HFFc6 (cell line): ENCODE measurements at places on chromosomes 5 and 9.

DNA sequence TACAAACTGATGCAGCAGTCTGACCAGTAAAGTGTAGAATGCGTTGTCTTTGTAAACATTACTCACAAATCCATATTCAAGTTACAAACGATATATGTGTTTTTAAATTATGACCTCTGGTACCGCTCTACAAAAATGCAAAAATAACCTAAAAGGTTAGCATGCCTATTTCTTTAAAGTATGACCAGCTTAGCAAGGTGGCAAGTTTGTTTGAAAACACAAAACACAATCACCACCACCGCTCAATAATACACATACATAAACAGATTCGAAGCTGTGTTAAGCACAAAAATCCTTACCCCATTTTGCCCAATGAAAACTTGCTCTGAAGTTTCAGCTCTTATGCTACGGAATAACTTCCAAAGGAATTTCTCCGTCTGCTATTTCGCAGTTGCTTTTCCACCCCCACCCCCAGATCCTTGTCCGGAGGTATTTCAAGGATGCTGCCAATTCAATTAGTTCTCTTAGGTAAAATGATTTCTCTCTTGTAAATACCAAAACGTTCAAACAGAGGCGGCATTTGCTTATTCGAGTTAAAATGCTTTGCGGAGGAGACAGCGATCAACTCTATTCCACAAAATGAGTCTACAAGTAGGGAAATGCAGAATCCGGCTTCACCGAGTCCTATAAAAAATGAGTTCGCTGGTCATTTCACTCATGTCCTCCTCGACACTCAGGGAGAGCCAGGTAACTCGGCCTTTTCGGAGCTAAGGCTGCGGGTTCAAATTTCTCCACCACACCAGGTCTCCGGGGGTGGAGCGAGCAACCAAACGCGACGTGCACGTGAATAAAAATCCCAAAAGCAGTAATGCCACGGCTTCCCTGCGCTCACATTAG lies 1.2 kb downstream of the HOMER1 start:
- peak; percentile 9 for DNase-seq

DNA sequence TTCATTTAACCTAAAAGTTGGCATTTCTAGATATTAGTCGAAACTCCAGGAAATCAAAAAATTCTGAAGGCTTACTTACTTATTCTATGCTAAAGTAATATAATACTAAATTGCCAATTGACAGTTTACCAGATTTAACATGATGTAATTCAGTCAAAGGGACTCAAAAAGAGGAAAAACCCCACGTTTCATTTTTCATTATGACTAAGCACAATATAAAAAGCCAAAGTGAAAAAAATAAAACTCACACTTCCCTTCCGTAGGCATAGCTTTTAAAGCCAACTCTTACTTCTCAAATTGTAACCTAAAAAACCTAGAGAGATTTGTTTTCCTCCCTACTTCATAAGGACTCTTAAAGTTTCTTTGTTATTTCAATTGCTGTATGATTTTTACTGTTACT lies 146.6 kb downstream of the RAPGEF6 start:
- DNase-seq = no peak

DNA sequence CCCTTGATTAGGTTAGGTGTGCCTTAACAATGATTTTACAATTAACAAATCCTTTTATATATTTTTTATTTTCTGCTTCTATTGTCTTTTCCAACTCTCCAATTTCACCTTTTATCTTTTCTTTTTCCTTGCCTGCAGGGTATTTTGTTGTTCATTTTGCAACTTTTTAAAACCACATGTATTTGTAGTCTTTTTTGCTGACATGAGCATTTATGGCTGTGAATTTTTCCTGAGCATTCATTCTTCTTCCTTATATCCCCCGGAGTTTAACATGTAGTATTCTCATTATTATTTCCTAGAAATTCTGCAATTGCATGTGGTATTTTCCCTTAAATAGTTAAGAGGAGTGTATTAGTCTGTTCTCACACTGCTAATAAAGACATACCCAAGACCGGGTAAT lies 41.6 kb downstream of the FAM81B start:
- no peak for DNase-seq

DNA sequence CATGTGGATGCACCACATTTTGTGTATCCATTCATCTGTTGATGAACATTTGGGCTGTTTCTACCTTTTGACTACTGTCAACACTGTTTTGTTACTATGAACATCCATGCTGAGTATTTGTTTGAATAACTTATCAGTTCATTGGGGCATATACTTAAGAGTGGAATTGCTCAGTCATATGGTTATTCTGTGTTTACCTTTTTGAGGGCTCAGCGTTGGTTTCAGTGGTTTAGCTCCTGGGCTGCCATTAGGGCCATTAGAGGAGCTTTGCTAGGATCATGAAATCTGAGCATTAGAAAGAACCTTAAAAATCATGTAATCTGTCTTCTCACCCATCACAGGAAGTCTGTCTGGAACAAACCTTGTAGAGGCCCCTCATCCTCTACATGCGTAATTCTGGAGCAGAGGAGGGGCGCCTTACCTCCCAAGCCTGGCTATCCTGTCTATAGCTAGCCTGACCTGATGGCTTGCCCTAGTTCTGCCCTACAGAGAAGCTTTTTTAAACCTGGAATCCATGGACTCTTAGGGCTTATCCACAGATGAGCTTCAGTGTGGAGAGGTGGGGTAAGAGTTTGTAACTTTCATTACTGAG lies 92.9 kb downstream of the PDZD2 start:
- no peak for DNase-seq

DNA sequence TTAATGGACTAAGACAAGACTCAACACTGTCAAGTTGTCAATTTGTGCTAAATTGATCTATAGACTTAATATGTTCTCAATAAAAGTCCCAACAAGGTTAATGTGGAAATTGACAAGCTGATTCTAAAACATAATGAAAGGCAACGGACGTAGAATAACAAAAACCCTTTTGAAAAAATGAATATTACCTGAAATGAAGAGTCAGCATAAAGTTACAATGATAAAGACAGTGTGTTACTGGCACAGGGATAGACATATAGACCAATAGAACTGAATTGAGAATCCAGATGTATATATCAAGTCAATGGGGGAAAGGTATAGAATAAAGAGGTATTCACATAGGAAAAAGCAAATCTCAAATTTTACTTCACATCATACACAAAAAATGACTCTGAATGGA lies 37.7 kb upstream of the BARX1 start:
- no peak for DNase-seq

DNA sequence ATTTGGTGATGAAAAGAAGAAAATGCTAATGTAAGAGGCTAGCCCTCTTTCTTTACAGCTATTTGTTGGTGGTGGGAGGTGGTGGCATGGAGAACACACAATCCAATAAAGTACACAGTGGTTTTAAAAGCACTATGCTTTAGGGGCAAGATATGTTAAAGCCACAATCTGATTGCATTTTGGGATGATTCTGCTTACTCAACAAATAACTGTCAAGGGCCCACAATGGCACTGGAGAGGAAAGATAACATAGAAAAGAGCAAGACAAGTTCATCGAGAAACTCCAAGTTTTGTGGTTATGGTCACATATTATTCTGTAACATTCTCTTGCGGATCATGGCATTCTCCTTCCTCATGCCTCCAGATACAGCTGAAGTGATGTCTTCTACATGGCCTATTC lies 38.8 kb downstream of the OTP start:
- DNase-seq = no peak

GRCh38 chr5:179912386-179912785 lies 4.7 kb upstream of the TBC1D9B start:
- no peak for DNase-seq

GRCh38 chr5:118894709-118895108 lies 93.6 kb downstream of the DTWD2 start:
- DNase-seq = no peak

GRCh38 chr9:128593039-128593438 lies 40.7 kb downstream of the SPTAN1 start:
- no peak for DNase-seq

DNA sequence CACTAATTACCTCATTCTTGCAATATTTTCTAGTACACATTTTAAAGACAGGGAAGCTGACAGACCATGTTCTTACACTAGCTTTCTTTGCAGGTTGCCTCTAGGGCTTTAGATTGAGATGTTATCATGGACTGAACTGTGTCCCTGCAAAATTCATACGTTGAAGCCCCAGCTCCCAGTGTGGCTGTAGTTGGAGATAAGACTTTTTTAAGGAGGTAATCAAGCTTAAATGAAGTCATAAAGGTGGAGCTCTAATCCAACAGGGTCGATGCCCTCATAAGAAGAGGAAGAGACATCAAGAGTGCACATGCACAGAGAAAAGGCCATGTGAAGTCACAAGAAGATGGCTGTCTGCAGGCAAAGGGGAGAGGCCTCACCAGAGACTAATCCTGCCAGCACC lies 471.2 kb upstream of the ACTBL2 start:
- DNase-seq = no peak

GRCh38 chr9:101530076-101530711 lies 3.5 kb upstream of the RNF20 start:
- DNase-seq = peak; percentile 75

DNA sequence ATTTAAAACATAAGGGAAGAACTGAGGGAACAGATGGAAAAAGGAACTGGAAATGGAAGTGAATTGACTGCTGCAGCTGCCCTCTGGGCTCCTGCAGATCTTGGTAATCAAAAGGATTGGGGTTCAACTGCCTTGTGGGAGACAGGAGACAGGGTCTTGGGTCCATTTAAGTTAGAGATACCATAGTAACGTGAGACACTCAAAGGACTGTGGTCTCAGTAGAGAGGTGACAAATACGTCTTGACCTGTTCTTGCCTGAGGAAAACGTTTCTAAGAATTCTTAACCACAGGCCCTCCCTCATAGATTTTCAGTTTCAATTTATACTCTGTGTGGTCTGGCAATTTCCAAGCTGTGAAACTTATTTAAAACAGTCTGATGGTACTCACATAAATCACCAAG lies 100.8 kb upstream of the DHFR start:
- no peak for DNase-seq

- no peak for DNase-seq
These were observed 108.7 kb upstream of the ADRA1B start for GRCh38 chr5:159807586-159807985.

DNA sequence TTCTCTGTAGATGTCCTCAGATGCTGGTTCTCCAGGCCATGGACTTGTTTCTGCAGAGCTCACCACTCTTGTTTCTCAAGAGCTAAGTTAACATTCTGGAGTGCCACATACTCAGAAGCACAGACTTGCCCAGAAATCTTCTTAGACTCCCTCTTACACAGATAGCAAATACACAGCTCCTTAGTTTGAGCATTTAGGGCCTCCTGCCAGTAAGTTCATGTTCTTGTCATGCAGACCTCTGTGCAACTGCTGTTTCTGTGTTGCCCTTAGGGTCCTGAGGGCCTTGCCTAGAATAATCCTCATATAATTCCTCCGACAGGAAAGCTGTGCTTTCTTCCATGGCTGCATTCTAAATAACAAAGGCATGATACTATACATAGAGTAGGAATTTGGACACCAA lies 1.3 kb upstream of the PTPDC1 start:
- DNase-seq = no peak

- no peak for DNase-seq
These were observed 140.5 kb downstream of the NPR3 start for GRCh38 chr5:32851559-32852173.

DNA sequence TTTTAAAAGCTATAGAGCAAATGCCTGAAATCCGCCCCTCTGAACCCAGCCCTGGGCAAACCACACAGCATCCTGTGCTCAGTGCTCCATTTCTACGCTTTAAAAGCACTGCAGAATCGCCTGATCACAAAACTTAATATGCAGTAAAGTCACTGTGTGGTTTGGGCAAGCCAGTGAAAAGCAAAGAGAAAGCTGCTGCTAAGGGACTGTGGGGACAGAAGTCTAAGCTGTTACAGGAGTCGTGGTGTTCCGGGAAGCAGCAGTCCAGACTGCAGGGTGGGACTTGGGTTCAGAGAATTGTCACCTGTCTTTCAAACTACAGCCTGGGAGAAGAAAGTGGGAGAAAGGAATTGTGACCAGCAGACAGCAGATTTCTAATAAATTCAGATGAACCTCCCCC lies 8.2 kb downstream of the RAPGEF1 start:
- DNase-seq = no peak

GRCh38 chr5:138833080-138833479 lies 42.1 kb downstream of the LRRTM2 start:
- no peak for DNase-seq

DNA sequence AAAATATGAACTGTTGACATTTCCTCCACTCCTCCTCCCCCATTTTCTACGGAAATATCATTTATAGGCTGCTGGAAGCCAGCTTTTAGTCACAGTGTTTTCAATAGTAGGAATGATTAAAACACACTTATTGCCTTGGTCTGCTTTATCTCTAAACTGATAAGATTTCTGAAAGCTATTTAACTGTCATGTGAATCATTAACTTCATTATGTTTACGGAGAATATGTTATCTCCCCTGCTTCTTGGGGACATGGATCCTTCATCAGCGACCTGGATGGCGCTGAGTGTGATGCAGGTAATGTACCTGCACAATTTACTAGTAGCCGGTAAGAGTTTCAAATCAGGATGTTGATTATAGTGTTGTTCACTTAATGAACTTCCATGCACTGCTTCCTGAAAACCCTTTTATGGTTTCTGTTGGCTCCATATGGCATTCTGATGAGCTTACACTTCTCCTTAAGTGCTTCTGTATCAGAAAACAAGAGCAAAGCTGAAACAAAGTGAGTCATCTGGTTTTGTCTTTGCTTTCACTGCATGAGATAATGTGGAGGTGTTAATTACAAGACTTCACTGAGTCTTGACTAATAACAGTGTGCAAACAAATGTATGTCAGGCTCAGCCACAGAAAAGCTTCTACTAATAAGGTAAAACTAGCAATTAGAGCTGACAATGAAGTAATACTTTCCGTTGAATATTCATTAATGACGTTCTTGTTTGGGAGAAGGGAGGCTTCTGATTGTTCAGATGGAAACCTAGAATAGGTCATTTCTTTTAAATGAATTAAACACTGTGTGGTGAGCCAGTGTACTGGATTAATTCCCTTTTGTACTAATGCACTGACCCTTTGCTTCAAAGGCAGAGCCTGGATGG lies 162.4 kb upstream of the ZNF608 start:
- no peak for DNase-seq

- DNase-seq = no peak
These were observed 88.6 kb downstream of the SLC44A1 start for GRCh38 chr9:105333076-105333475.

GRCh38 chr9:90245661-90246060 lies 397.0 kb downstream of the DIRAS2 start:
- DNase-seq = no peak

DNA sequence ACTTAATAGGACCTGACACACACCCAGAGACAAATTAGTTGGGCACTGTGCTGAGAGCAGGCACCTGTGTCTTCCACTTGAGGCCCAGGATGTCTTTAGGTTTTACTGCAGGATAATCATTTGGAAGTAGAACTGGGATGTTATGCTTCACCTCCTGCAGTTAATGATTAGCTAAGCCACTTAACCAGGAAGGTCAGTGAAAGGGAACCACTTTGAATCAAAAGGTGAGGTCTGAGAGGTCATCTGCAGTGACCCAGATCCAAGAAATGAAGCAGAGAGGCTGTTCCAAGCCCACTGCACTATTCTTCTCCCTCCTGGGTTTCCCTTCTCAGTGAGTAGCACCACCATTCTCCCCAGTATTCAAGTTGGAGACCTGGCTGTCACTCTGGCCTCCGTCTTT lies 110.5 kb downstream of the SNX18 start:
- DNase-seq = no peak
